ENCODE measurements at places on chromosomes 12 and 14.

- DNase-seq = no peak
Measured at GRCh38 chr12:117141097-117141898, 42.1 kb upstream of the TESC start.

DNA sequence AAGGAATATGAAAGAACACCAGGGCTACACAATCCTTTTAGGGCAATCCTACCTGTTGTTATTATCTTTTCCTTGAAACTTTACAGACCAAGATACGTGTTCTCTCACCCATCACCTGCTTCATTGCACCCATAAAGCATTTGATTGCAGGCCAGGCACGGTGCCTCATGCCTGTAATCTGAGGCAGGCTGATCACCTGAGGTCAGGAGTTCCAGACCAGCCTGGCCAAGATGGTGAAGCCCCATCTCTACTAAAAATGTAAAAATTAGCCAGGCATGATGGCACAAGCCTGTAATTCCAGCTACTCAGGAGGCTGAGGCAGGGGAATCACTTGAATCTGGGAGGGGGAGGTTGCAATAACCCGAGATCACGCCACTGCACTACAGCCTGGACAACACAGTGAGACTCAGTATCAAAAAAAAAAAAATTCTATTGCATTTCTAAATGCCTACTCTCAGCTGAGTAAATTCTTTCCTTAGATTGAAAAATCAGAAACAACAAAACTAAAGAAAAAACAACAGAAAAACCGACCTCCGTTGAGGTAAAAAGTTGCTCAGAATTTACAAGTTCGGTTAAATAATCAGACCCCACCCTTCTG lies 183.7 kb upstream of the TMEM132C start:
- no peak for DNase-seq

DNA sequence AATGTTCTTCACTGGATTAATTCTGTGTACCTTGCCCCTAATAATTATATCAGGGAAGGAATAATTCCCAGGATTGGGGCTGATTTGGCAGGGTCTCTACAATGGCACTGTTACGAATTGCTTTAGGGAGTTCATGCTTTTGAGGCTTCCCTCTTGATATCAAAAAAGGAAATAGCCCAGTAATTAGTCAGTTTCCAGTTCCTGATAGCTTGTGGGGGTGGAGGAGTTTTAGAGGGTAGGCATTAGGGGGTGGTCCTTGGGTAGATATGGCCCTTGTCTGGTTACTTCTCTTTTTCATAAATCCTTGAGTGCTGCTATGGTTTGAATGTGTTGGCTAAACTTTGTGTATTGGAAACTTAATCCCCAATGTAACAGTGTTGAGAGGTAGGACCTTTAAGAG lies 6.1 kb upstream of the SRSF5 start:
- DNase-seq = no peak

DNA sequence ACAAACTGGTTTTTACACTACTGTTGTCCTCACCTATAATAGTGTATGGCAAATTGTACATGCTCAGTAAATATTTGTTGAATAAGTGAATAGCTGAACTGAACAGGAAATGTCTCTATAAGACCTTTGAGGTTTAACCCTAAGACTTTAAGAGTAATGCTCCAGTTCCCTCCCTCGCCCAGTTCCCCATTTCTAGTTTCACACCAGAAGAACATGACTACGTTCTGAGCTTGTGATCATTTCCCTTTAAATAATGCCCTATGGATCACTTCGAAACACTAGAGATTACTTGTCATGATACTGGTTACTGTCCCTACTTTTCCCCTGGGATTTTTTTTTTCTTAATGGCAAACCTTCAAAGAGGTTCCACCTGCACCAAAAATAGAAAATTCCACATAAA lies 69.3 kb downstream of the PRKD1 start:
- no peak for DNase-seq

- DNase-seq = no peak
Measured at GRCh38 chr12:127944211-127944899, 322.6 kb upstream of the TMEM132C start.

DNA sequence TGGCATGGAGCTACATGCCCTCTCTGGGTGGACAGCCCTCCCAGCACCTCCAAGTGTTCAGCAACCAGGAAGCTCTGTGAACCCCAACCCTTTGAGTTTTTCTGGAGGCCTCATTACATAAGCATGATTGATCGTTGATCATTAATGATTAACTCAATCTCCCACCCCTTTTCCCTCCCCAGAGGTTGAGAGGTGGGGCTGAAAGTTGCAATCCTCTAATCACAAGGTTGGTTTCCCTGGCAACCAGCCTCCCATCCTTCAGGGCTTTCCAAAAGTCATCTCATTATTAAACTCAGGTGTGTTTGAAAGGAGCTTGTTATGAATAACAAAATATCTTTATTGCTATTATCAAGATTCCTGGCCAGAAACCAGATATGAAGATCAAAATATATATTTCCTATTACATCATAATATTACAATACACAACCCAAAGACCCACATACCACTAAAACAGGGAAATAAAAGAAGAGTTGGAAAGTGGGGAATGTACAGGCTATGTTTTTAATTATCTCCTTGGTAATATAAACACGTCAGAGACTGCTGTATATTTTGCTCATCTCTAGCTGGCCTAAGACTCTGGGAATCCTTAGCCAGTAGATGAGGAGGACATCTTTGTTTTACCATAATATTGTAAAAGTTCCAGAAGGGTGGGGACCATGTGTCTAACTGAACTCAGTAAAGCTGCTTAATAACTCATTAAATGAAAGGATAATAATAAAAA lies 73.6 kb downstream of the SSPN start:
- no peak for DNase-seq

Measured in myocyte (in vitro differentiated cells).